Omental fat pad (tissue), 4 donors: ENCODE measurements at places on chromosomes 6 and 20. TPM values are rescaled to one million over a fixed set of nuclear protein-coding genes. Genes with fewer than 3 reads are reported as not detected.

DNA sequence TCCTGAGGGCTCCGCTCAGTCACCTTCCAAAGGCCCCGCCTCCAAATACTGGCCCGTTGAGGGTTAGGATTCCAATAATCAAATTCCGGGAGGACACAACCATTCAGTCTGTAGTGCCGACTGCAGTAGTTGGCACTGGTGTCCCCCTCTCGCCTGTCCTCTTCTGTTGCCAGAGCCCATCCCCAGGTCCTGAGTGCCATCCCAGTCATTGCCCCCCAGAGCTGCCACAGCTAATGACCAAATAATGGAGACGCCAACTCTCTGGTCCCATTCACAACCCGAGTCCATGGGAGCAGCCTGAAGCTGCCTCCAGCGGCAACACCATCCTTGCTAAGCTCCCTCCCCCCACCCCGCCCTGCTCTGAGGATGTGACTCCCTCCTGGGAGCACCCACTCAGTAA, 115.9 kb downstream of the JPH2 start:
- no peak for DNase-seq

- DNase-seq: no peak
Observed at GRCh38 chr6:166751051-166751595, 124.1 kb upstream of the RPS6KA2 start.

DNA sequence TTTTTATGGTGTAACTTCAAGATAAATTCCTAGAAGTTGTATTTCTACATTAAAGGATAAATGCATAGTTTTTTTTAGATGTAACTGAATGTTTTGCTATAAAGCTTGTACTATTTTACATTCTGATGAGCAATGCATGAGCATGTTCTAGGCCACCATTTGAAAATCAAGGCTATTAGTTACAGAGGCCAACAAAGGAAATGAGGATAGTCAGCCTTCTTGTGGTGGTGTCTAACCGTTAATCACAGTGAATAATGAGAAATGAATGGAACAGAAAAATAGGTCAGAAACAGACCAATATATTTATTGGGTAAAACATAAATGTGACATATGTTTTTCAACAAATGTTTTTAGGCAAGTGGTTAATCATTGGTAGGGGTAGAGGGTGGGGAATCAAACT, 37.6 kb upstream of the L3MBTL3 start:
- DNase-seq: no peak

Gene PLCB4
- total RNA-seq: 13.9 TPM

Gene RAB44
- total RNA-seq: 0.48 TPM
